Neural crest cell (in vitro differentiated cells): ENCODE measurements at places on chromosomes 16 and 17.

GRCh38 chr16:73106329-73107034 is 58.6 kb upstream of the ZFHX3 start:
- H3K4me3 ChIP-seq: no peak overlapping the region
- no peaks in the 10 kb centered on the region for H3K4me1 ChIP-seq
- H3K27me3 ChIP-seq: no peaks in the 10 kb centered on the region
- no peaks in the 10 kb centered on the region for H3K36me3 ChIP-seq
- H3K27ac ChIP-seq: no peak overlapping the region
- DNase-seq: no peak

- H3K36me3 ChIP-seq: peaks cover 10% of the 10 kb centered on the region
- no peaks in the 10 kb centered on the region for H3K4me1 ChIP-seq
- H3K27ac ChIP-seq: no peak overlapping the region
- DNase-seq: no peak
Measured at GRCh38 chr17:38815576-38816193, 9.4 kb downstream of the CWC25 start.

- H3K27me3 ChIP-seq: peaks cover 12% of the 10 kb centered on the region
- H3K27ac ChIP-seq: peak overlapping the region; percentile 38
- peaks cover 82% of the 10 kb centered on the region for H3K4me1 ChIP-seq
- H3K36me3 ChIP-seq: peaks cover 13% of the 10 kb centered on the region
- H3K4me3 ChIP-seq: peak overlapping the region; percentile 96
Measured at GRCh38 chr16:29815032-29815721, 775 bp upstream of the PAGR1 start.

DNA sequence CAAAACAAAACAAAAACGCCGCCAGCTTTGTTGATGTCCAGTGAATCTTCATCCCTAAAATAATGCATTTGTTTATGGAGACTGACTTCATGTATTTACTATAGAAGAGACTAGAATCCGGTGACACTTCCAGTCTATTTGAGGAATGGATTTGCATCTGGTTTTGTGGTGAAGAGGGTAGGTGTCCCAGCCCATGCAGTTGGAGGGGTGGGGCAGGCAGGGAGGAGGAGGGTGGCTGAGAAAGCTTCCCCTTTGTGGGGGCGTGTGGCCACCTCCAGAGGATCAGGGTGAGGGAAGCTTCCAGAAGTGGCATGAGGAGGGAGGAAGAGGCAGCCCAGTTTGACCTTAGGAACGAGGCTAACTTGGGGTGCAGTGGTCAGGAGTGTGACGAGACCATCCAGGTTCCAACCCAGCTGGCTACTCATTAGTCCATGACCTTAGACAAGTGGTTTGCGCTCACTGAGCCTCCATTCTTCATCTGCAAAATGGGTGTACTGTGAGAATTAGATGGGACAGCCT is 69.5 kb downstream of the CMIP start:
- H3K27me3 ChIP-seq: no peaks in the 10 kb centered on the region
- no peak for DNase-seq
- peaks cover 12% of the 10 kb centered on the region for H3K36me3 ChIP-seq
- no peak overlapping the region for H3K4me3 ChIP-seq
- no peak overlapping the region for H3K27ac ChIP-seq

GRCh38 chr16:69767459-69768229 is 5.5 kb downstream of the WWP2 start:
- H3K4me1 ChIP-seq: peaks cover 22% of the 10 kb centered on the region
- H3K4me3 ChIP-seq: peak overlapping the region; percentile 45
- no peaks in the 10 kb centered on the region for H3K27me3 ChIP-seq
- no peak overlapping the region for H3K27ac ChIP-seq

DNA sequence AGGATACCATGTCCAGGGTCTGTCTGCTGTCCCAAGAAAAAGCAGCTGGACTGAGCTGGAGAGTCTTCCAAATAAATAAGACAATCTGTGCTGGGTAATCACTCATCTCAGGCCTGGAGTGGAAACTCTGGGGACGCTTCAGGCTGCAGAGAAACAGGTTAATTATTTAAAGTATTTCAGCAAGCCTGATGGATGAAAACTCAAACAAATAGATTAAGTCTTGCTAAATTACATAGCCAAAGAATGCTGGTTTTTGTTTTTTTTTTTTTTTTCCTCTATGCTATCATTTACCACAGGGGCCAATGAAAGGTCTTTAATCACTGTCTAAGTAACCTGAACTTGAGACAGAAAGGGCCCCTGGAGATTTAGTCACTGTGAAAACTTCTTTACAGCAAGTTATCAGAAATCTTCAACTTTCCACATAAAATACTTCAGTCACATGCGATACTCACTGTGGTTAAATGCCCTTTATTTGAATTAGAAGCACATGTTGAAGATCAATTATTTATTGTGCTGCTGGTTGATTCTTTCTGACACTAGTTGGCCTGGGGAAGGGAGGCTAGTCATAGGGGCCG is 31.0 kb upstream of the KCNJ2 start:
- H3K27ac ChIP-seq: no peak overlapping the region
- H3K4me1 ChIP-seq: peaks cover 21% of the 10 kb centered on the region
- no peaks in the 10 kb centered on the region for H3K27me3 ChIP-seq
- H3K36me3 ChIP-seq: no peaks in the 10 kb centered on the region
- DNase-seq: no peak

GRCh38 chr17:74712756-74713155 is at the start of gene CD300LF:
Gene CD300LF, minus strand, starts transcription at chr17:74712923. Its CDS starts 57 bp downstream, at chr17:74712866.
- no peaks in the 10 kb centered on the region for H3K36me3 ChIP-seq
- no peaks in the 10 kb centered on the region for H3K4me1 ChIP-seq
- H3K27me3 ChIP-seq: peaks cover 33% of the 10 kb centered on the region
- H3K4me3 ChIP-seq: no peak within 1 kb of the TSS
- H3K27ac ChIP-seq: no peak within 1 kb of the TSS

DNA sequence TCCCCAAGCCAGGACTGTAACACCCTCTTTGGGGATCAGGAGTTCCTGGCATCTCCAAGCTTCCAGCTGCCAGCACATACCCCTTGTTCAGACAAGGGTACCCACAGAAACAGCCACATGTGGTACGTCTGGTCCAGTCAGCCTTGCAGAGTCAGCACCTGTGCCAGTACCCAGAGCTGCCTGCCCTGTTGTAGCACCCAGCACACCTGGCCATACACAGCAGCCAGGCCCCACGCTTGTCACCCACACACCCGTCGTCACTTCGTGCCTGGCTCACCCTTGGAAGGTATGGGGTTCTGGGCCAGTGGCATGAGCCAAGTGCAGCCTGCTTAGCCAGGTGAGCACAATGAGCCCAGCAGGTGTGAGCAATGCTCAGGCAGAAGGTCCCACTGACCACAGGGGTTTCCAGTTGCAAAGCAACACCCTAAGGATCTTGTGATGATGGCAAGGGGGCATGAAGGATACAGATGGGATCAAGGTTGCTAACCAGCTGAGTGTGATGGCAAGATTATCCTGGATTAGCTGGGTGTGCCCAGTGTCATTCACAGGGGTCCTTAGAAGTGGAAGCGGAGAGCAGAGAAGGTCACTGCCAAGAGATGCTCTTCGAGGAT is 202.3 kb downstream of the CPPED1 start:
- DNase-seq: no peak
- no peak overlapping the region for H3K4me3 ChIP-seq
- H3K4me1 ChIP-seq: peaks cover 6% of the 10 kb centered on the region
- H3K36me3 ChIP-seq: no peaks in the 10 kb centered on the region
- H3K27me3 ChIP-seq: peaks cover 20% of the 10 kb centered on the region

GRCh38 chr17:62763891-62764600 is 44.1 kb downstream of the MARCHF10 start:
- no peaks in the 10 kb centered on the region for H3K36me3 ChIP-seq
- DNase-seq: no peak
- H3K4me1 ChIP-seq: peaks cover 4% of the 10 kb centered on the region
- no peaks in the 10 kb centered on the region for H3K27me3 ChIP-seq
- H3K27ac ChIP-seq: no peak overlapping the region

DNA sequence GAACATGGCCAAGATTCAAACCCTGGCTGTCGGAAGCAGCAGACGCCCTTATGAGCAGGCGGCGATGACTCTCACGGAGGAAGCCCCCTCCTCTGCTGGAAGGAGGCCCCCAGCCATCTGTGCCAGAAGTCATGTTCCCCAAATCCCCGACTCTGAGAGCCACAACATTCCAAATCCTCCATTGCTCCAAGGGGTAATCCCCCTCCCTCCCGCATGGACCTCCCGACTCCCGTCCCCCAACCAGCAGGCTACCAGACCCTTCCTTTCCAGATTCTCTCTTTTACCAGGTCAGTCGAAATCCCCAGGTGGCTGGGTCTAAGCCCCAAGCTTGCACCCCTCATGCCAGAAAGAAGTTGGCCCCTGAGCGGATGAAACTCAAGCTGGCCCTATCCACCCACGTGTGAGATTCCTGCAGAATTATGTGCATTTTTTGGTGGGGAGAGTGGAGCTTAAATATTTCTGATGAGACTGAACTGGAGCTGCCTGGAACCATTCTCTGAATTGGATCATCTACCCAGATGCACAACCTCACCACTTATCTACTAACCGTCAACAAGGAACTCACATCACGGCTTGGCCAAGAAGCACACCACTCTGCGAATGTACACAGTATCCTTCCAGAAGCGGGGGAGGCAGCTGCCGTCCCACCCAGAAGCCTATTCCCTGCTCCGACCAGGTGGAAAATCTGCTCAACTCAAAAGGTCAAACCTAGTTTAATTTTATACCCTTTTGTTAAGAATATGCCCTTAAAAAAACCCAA is 283.5 kb downstream of the C16orf95 start:
- H3K27me3 ChIP-seq: no peaks in the 10 kb centered on the region
- no peaks in the 10 kb centered on the region for H3K36me3 ChIP-seq
- peak overlapping the region; percentile 57 for H3K27ac ChIP-seq

- no peak for DNase-seq
- no peaks in the 10 kb centered on the region for H3K4me1 ChIP-seq
- H3K36me3 ChIP-seq: no peaks in the 10 kb centered on the region
- H3K27ac ChIP-seq: no peak overlapping the region
- H3K4me3 ChIP-seq: no peak overlapping the region
Measured at GRCh38 chr17:75724016-75725003, 3.1 kb downstream of the ITGB4 start.

GRCh38 chr17:59027750-59028149 is 78.9 kb downstream of the TRIM37 start:
- H3K27ac ChIP-seq: peak overlapping the region; percentile 8
- DNase-seq: no peak
- peaks cover 5% of the 10 kb centered on the region for H3K36me3 ChIP-seq
- H3K27me3 ChIP-seq: no peaks in the 10 kb centered on the region

DNA sequence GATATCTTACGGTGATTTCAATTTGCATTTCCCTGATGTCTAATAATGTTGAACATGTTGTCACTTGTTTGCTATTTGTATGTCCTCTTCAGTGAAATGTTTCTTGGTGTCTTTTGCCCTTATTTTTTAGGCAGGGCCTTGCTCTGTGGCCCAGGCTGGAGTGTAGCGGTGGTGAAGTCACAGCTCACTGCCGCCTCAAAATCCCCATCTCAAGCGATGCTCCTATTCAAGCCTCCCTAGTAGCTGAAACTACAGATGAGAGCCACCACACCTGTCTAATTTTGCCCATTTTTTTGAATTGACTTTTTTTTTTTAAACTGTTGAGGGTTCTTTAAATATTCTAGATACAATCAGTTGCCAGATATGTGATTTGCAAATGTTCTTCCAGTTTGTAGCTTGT is 8.3 kb downstream of the UBE2G1 start:
- H3K4me3 ChIP-seq: no peak overlapping the region
- no peak for DNase-seq
- H3K4me1 ChIP-seq: peaks cover 26% of the 10 kb centered on the region
- H3K27ac ChIP-seq: no peak overlapping the region
- H3K27me3 ChIP-seq: no peaks in the 10 kb centered on the region

GRCh38 chr17:40020146-40020545 is 4.9 kb downstream of the CSF3 start:
- H3K36me3 ChIP-seq: peaks cover 2% of the 10 kb centered on the region
- no peak overlapping the region for H3K27ac ChIP-seq
- H3K4me1 ChIP-seq: peaks cover 6% of the 10 kb centered on the region
- H3K4me3 ChIP-seq: no peak overlapping the region

DNA sequence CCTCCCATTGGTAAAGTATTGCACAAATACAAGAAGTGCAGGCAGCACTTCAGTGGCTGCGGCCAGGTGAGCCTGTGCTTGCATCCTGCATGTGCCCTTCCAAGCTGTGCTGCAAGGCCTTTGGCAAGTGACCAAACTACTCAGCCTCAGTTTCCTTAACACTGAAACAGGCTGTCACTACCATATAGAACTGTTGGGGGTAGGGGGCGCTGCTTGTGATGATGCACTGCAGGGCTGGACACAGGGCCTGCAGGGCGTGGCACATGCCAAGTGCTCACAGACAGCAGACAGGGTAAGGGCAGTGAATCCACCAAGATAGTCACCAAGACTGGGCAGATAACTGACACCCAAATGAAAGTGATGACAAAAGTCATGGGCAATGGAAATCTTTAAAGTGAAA is 65.6 kb upstream of the SREBF1 start:
- no peaks in the 10 kb centered on the region for H3K27me3 ChIP-seq
- no peak for DNase-seq
- H3K4me1 ChIP-seq: peaks cover 30% of the 10 kb centered on the region
- H3K4me3 ChIP-seq: no peak overlapping the region

- H3K27me3 ChIP-seq: no peaks in the 10 kb centered on the region
- H3K4me1 ChIP-seq: peaks cover 4% of the 10 kb centered on the region
- H3K36me3 ChIP-seq: no peaks in the 10 kb centered on the region
- H3K4me3 ChIP-seq: no peak overlapping the region
- H3K27ac ChIP-seq: no peak overlapping the region
Measured at GRCh38 chr17:68349157-68349556, 57.9 kb downstream of the ARSG start.

DNA sequence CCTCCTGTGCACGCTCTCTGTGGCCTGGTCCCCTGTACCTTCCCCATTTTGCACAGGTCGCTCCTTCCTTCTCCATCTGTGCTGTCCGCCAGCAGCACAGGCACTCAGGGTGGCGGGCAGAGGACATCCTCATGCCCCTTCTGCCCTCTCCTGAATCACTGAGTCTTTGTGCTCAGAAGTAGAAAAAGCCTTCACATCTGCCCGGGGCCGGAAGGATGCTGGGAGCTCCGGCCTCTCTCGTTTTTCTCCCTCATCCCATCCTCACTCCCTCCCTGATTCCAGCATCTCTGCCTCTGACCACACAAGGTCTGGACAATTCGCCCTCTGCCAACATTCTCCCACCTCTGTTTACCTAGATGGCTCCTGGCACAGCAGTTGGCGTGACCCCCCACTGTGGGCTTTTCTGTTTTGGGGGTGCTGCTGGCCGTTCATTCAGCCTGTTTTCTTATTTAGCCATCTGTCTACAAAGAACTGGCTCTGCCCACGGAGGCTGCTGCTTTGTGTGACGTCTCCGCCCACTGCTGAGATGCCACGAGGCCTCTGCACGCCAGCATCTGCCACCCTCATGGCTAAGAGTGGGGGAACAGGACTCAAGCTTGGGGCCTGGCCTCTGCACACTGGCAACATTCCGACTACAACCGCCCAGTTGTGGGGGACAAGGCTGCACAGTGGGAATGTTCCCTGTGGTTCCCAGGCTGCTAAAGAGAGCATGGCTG is 36.7 kb downstream of the SEC14L5 start:
- no peak overlapping the region for H3K4me3 ChIP-seq
- no peak for DNase-seq
- H3K27me3 ChIP-seq: peaks cover 19% of the 10 kb centered on the region
- no peaks in the 10 kb centered on the region for H3K36me3 ChIP-seq

- no peak for DNase-seq
- H3K27ac ChIP-seq: no peak overlapping the region
- H3K27me3 ChIP-seq: peaks cover 17% of the 10 kb centered on the region
- H3K4me1 ChIP-seq: peaks cover 8% of the 10 kb centered on the region
- no peak overlapping the region for H3K4me3 ChIP-seq
Measured at GRCh38 chr16:1283996-1284616, 25.3 kb upstream of the UBE2I start.
